ENCODE measurements at places on chromosomes 16 and 17.

GRCh38 chr17:42252597-42253550 is 23.3 kb downstream of the STAT5B start:
- no peak for DNase-seq

DNA sequence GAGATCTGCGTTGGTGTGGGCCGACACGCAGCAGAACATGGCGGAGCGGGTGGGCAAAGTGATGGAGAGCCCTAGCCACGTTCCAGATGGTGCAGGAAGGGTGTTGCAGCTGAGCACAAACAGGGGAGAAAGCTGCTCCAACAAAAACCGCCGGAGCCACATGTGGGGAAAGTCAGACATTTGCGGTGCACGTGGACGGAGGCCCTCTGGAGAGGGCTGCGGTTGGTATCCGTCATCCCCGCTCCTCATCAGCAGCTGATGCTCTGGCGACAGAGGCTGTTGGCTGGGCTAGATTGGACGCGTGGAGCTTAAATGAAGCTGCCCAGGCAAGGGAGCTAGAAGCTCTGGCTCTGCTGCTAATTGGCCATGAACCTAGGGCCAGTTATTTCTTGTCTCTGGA is 43.5 kb upstream of the ADCY9 start:
- no peak for DNase-seq

GRCh38 chr16:88541831-88542616 is 28.2 kb upstream of the ZC3H18 start:
- no peak for DNase-seq

DNA sequence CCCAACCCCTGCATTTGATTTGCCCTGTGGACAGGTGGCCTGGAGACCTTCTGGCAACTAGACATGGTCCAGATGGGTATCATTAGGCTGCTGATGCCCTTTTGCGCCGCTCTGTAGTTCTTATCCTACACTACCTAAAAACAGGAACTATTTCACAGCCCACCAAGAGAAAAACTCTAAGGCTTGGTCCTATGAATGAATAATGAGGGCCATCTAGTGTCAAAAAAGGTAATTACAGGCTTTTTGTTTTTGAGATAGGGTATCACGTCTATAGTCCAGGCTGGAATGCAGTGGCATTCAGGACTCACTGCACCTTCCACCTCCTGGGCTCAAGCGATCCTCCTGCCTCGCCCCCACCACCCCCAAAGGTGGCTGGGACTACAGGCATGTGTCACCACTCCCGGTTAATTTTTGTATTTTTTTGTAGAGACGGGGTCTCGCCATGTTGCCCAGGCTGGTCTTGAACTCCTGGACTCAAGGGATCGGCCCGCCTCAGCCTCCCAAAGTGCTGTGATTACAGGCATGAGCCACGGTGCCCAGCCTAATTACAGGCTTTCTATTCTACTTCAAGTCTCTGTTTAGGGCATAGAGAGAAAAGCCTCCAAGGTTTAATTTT is 20.9 kb downstream of the COIL start:
- no peak for DNase-seq

- DNase-seq: no peak
These were observed 1.0 kb downstream of the GDE1 start for GRCh38 chr16:19520861-19521331.

- peak; percentile 91 for DNase-seq
These were observed 123.0 kb downstream of the GOSR1 start for GRCh38 chr17:30600060-30600829.

DNA sequence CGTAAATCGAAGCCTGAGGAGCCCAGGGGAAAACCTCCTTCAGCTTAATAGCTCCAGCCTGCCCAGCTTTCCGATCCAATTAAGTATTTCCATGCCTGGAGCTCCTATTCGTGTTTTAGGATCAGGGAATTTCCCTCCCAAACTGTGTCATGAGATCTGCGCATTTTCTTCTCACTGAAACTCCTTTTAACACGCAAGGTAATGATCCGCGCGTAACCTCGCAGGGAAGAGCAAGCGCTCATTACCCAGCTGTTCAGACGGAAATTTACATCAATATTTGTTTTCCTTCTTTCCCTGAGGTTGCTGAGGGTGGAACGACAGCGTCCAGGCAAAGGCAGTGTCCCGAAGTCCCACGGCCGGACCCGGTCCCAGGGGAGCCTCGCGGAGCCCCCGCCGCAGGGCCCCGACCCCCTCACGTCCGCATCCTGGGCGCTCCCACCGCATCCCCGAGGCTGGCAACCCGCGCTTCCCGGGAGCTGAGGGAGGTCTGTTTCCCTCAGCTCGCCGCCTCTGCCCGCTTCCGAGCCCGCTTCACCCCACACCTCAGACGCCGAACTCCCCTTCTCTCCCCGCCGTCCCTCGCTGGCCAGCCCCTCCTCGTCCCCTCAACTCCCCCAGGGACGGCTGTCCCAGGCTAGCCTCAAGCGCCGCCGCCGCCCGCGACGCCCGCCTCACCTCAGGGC is 415 bp downstream of the ABCA5 start:
- no peak for DNase-seq

GRCh38 chr17:63681530-63681929 is 18.4 kb downstream of the LIMD2 start:
- DNase-seq: no peak

- no peak for DNase-seq
These were observed 930 bp downstream of the SPNS2 start for GRCh38 chr17:4499431-4500190.

DNA sequence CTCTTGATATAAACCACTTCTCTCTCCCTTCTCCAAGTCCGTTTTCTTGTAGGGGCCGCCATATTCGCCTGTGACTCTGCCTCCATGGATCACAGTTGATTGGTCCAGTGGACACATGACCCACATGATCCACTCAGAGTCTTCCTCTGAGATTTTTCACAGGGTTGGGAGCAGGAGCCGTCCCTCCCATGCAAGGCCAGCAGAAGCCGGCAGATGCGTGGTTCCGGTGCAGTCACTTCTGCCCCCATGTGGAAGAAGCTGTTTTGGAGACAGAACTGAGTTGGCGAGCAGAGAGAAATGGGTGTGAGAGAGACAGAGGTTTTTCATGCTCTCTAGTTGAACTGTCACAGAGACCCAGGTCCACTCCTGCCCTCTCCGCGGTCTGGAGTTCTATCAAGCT is 83.3 kb downstream of the C16orf95 start:
- no peak for DNase-seq

DNA sequence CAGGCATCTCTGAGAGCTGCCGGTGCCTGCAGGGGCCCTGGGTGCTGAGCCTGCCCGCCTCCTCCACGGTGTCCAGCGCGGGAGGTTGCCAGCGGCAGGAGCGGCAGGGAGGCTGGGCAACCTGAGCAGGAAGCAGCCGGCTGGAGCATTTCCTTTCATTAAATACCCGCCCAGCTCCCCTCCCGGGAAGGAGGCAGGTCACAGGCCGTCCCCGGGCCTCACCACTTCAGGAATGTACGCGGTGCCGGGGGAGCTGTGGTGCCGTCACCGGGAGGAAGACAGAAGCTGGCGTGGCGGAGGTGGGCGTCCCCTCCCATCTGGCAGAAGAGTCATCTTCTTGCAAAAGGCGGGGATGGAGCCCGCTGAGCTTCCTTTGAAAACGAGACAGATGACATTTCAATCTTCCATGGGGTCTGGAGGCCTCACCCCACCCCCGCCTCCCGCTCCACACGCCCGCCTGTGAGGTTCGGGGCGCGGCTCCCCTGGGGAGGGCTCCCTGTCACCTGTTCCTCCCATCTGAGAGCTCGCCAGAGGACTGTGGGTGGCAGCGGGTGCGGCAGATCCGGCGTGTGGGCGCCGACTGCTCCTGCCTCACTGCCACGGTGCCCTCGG is 16.0 kb downstream of the SOX8 start:
- DNase-seq: peak; percentile 33

GRCh38 chr17:68182940-68183551 is 64.8 kb upstream of the AMZ2 start:
- DNase-seq: no peak

DNA sequence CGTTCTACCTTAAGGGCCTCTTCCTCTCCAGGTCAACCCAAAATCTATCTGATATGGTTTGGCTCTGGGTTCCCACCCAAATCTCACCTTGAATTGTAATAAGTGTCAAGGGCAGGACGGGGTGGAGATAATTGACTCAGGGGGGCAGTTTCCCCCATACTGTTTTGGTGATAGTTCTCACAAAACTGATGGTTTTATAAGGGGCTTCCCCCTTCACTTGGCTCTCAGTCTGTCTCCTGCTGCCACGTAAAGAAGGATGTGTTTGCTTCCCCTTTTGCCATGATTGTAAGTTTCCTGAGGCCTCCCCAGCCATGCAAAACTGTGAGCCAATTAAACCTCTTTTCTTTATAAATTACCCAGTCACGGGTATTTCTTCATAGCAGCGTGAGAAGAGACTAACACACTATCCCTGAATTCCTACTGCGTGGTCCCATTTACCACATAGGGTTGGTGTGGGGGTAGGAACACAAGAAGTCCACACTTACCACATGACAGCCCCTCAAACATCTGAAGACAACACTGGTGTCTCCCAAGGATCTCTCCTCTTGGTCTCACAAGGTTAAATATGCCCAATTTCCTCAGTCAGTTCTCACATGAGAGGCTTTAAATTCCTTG is 8.2 kb downstream of the COTL1 start:
- DNase-seq: no peak

DNA sequence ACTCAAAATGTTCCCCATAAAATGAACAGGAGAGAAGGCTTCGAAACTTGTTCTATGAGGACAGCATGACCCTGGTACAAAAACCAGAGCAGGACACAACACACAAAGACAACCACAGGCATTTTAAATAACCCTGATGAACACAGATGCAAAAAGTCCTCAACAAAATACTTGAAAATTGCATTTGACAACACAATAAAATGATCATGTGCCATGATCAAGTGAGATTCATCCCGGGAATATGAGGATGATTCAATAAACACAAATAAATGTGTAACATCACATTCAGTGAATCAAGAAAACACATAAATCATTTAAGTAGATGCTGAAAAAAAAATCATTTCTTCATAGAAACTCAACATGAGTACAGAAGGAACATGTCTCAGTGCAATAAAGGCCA is 208.4 kb upstream of the WSB1 start:
- DNase-seq: no peak

- peak; percentile 31 for DNase-seq
These were observed 1049.4 kb upstream of the EEF2KMT start for GRCh38 chr16:6146874-6147425.

DNA sequence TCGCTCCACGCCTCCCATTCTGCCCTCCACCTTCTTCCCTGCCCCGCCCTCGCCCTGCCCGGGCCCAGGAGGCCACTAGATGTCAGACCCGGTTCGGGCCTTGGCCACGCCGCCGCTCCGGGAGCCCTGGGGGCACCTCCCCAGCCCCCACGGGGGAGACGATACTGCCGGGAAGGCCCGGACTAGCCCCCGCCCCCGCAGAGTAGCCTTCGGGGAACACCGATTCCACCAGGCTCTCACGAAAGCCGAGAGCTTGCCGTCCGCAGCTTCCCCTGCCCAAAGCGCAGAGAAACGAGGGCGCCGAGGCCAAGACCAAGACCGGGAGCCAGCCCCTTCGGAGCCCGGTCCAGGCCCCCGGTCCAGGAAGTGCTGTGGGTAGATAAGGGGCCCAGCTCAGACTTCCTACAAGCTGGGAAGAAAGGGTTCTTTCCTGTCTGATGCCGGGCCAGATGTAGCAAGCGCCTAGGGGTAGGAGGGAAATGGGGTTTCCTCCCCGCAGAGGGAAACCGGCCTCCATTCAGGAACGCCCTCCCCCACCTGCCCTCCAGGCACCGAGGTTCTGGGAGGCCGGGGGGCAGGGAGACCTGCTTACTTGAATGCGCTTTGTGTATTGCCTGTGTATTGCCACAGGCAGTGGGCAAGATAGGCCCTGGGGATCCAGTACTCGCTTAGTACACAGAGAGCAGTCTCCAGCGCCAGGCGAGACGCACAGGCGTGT is 806 bp upstream of the CYB561 start:
- DNase-seq: no peak

- no peak for DNase-seq
These were observed 919 bp downstream of the N4BP1 start for GRCh38 chr16:48608871-48609651.

GRCh38 chr16:1972490-1972877 is 631 bp downstream of the TBL3 start:
- no peak for DNase-seq

GRCh38 chr17:40034426-40035161 is 19.4 kb downstream of the CSF3 start:
- no peak for DNase-seq

DNA sequence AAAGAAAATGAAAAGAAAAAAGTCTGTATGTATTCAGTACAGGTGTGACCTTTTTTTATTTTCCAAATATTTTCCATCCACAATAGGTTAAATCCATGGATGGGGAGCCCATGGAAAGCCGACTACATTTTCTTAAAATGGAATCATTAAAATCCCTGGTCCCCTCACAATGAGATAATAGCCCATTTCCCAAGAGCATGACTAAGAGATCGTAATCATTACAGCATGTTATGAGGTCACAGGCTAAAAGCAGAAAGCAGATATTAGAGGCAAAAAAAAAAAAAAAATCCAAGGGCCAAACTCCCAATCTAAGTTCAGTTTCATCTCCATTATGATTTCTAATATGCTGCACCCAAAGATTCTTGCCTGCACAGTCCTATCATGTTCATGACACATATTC is 44.7 kb downstream of the CYTH1 start:
- no peak for DNase-seq

- no peak for DNase-seq
These were observed 2.3 kb downstream of the RSAD1 start for GRCh38 chr17:50480854-50481490.

DNA sequence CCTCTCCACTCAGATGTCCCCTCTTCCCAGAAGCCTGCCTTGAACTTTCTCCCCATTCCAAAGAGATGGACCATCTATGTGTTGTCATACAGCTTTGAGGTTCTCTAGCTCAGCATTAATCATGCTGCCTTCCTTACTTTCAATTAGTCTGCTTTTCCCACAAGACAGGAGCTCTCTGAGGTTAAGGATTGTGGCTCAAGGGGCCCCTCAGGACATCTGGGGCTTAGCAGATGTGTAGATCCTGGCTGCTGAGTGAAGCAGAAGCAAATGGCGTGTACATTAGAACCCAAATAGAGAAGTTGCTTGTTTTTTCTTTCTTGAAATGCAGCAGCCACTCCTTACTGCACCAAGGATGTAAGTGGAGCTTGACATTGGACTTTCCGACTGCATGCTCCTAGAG is 330.5 kb upstream of the TNRC6C start:
- DNase-seq: no peak

DNA sequence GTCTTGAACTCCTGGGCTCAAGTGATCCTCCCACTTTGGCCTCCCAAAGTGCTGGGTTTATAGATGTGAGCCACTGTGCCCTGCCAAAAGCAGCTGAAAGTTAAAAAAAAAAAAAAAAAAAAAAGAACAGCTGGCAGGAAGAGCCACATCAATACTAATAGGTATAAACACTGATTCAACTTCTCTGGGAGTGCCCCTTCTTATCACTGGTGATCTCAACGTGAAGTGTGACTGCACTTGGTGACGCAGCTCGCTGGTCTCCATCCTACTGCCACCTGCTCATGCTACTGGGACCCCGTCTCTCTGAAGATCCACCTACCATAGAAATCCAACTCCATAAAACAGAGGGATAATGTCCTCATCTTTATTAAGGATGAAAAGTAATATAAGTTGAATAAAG is 40.8 kb downstream of the RNF157 start:
- DNase-seq: no peak
